ENCODE measurements at places on chromosomes 7 and 10.
A peak's percentile ranks its signal among the peaks of the same experiment; 100 is the strongest.

- no peak for DNase-seq
These were observed 53.8 kb downstream of the RBM17 start for GRCh38 chr10:6142644-6143043.

DNA sequence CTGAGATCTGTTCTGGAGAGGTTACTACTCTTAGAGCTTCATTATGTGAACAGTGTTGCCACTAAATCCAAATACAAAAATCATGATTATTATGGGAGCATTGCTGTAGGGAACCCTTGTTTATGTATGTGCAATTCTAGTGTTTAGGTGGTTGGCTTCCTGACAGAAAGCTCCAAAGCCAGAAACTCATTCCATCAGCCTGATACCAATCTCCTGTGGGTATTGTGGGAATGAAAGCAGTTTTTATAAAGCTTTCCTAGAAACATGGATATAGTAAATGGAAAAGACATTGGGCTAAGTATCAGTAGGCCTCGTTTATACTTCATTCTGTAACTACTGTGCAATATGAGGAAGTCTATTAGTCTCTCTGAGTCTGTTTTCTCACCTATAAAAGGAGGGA is 6.4 kb downstream of the SDK1 start:
- DNase-seq, result no peak

- DNase-seq, result peak; percentile 32
These were observed at the start of gene FLNC for GRCh38 chr7:128830231-128831177. Gene FLNC (plus strand): TSS chr7:128830406. CDS start chr7:128830638, 232 bp downstream.

DNA sequence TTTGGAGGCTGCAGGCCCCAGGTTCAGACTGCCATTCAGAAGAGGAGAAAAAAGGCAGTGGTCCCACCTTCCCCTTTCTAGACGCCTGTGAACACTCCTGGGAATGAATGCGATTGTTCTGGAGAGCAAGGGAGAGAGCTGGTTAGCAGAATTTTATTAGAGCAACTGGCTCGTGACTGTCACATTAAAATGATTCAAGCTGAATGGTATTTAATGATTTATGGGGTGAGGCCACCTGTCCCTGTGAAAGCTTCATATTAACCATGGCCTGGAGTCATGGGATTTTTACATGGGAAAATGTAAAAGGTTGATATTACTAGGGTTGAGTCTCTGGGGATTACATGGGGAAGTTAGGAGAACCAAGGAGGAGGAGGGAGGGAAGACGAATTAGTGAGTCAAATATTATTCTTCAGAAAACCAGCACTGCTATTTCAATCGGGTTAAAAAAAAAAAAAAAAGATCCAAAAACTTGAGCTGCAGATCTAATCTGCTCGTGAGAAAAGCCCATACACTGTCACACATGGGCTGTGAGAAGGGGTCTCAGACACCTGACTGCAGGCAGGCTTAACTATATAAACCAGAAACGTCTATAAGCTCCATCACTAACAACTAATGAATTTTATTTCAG is 8.3 kb downstream of the CXCL12 start:
- no peak for DNase-seq

GRCh38 chr10:63673246-63673645 is 152.0 kb downstream of the REEP3 start:
- DNase-seq, result no peak

DNA sequence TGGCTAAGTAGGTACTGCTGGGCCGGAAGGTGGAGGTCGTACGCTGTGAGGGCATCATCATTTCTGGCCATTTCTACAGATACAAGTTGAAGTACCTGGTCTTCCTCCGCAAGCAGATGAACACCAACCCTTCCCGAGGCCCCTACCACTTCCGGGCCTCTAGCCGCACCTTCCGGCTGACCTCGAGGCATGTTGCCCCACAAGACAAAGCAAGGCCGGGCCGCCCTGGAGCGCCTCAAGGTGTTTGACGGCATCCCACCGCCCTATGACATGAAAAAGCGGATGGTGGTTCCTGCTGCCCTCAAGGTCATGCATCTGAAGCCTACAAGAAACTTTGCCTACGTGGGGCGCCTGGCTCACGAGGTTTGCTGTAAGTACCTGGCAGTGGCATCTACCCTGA is 56.8 kb downstream of the ATXN7L1 start:
- DNase-seq, result no peak

- DNase-seq, result no peak
These were observed 655.0 kb downstream of the SDK1 start for GRCh38 chr7:3955751-3956696.

DNA sequence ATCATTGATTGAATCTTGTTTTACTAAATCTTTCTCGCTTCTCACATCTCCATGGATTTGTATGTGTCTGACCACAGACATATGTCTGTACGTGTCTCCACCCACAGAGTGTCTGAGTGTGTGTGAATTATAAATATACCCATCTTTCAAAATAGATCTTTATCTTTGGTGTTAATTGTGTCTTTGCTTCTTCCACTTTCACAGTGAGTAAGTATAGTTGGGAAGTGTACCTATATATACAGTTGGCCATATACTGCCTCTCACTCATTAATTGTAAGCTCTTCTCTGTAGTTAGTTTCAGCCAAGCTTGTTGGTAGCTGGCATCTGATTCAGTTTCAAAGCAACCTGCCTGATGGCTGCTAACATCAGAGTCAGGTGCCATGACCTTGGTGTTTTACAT is 18.4 kb downstream of the EEPD1 start:
- no peak for DNase-seq

DNA sequence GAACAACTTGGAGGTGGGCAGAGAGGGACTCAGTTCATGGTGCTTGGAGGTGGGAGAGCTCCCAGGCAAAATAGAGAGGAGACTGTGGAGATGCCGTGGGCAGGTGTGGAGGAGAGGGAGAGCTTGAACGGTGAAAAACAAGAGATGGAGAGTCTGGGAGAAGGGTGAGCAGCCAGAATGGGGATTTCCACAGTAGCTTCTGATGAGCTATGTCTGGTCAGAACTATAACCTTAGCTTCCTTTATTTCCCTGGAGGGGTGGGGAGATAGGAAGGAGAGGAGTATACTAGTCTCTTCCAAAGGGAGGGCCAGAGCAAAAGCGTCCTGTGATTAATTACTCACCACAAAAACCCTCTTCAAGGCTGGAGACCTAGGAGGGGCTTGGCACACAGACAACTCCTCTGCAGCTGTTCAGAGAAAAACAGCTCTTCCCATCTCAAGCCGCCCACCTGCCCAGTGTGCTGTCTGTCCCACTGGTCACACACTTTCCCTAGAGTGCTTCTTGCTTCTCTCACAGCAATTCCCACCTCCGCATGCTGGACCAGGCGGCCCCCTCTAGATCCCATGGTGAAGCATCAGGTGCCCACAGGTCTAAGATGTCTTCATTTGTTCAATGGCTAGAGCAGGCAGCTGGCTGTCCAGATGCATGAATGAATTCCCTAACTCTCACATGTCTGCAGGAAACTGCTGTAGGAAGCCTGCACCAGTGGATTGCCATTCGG is 41.9 kb downstream of the TAS2R41 start:
- no peak for DNase-seq

GRCh38 chr7:47945261-47946015 is 2.8 kb downstream of the PKD1L1 start:
- peak; percentile 80 for DNase-seq

DNA sequence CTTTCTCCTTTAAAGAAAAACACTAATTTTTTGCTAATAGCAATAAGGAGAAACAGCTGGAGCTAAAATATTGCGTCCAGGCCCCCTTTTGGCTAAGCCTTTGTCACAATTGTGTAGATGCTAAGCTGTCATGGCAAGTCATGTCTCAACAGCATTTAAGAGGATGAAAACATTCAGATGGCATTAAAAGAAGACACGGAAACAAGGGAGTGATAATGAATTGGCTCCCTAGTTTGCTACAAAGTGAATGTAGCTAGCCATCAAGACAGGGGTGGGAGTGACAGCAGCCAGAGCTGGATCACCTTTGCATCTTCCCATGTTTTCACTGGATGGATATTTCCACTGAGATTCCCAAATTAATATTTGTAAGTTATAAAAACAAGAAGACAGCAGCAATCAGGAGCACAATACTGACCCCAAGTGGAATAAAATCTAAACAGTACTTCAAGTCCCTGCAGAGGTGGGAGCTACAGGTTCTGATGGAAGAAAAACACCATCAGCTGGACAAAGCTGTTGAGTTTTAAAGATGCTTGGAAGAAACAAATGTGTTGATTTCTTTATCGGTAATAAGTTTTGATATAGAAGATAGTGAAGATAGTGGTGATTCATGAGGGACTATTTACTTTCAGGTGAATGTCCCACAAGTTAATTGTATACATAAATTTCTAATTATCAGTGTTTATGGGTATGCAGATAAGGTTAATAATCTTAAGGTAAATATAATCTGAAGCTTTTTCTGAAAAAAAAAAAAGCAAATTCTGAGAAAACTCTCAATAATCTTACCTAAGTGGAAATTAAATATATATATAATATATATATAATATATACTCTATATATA is 129.4 kb downstream of the SLC16A9 start:
- no peak for DNase-seq

- no peak for DNase-seq
These were observed 7.2 kb downstream of the DNAH11 start for GRCh38 chr7:21550076-21550475.

- DNase-seq, result no peak
These were observed 478.9 kb downstream of the PTPRN2 start for GRCh38 chr7:158108646-158109293.

- no peak for DNase-seq
These were observed 186.8 kb upstream of the VIPR2 start for GRCh38 chr7:159331462-159331861.

DNA sequence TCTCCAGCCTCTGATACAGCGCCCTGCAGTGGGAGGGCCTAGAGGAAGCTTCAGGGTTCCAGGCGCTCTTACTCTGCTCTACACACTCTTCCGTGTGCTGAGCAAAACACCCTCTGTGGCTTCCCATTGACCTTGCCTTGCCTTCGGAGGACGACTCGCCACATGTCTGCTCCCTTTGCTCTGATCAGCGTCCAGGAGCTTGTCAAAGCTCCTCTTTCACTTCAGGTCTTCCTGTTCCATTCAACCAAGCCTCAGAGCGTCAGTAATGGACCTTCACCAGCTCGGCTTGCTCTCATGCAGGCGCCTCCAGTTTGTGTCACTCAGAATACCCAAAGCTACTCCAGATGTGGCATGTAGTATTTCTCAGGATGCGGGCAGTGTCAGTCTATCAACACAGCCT is 173.9 kb downstream of the ARID5B start:
- DNase-seq, result no peak

DNA sequence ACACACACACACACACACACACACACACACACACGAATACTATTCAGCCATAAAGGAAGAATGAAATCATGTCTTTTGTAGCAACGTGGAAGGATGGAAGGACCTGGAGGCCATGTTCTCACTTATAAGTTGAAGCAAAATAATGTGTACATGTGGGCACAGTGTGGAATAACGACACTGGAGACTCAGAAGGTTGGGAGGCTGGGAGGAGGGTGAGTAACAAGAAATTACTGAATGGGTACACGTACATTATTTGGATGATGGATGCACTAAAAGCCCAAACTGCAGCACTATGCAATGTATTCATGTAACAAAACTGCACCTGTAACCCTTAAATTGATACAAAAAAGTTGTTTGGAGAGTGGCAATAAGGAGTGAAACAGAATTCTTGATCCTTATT is 32.1 kb downstream of the KMT2C start:
- DNase-seq, result no peak

GRCh38 chr7:142002179-142002578 is 6.5 kb downstream of the MGAM start:
- DNase-seq, result no peak

- no peak for DNase-seq
These were observed 40.2 kb downstream of the ZNF365 start for GRCh38 chr10:62414359-62414758.

DNA sequence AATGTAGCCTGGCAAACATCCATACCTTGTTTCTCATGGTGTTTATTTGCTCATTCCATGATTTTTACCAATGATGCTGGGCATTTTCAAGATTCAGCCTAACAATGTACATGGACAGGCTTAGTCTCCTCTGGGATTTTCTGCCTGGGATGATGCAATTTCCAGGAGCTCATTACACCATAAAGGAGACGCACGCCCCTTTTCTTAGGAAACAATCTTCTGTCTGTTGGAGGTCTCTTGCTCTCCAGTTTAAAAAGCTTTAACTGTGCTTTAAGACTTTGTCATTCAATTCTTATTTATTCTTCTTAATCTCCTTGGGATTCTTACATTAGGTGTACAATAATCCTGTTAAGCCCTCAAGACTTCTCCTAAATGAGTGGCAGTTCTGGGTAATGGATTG is 150.3 kb upstream of the NRP1 start:
- no peak for DNase-seq
